ENCODE measurements at places on chromosomes 3 and 15.

DNA sequence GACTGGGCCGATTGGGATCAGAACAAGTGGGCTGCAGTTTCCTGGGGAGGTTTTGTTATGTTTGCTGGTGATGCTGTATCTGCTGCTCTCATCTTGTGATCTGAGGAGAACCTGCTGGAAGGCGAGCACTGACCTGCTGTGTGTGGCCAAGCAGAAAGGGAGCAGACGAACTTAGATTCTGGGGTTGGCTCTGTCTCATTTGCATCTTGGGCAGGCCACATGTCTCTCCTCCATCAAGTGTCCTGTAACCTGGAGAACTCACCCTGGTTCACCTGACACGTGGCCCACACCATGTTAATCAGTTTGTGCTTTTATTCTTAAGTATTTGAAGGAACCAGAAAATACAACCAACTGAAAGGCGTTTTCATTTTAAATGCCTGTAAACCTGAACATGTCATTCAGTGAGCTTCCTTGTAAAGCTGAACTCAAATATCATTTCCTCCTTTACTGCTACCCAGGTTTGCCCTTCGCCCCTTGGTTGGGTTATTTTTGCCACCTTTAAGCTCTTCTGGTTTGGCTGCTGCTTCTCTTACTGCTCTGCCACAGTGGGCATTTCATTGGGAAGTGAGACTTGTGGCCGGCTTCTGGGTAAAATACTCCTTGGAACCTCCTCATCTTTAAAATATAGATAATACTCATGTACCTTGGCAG lies 33.5 kb upstream of the TRAK1 start:
- no peak for DNase-seq

GRCh38 chr3:129794311-129795185 lies 99.0 kb downstream of the TMCC1 start:
- DNase-seq, result peak; percentile 5

DNA sequence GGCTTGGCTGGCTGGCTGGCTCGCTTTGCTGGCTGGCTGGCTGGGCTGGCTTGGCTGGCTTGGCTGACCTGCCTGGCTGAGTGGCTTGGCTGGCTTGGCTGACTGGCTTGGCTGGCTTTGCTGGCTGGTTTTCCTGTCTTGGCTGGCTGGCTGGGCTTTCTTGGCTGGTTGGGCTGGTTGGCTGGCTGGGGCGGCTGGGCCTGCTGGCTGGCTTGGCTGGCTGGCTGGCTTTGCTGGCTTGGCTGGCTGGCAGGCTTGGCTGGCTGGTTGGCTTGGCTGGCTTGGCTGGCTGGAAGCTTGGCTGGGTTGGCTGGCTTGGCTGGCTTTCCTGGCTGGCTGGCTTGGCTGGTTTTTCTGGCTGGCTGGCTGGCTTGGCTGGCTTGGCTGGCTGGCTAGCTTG lies 435.6 kb downstream of the GOLGA6L6 start:
- DNase-seq, result no peak

DNA sequence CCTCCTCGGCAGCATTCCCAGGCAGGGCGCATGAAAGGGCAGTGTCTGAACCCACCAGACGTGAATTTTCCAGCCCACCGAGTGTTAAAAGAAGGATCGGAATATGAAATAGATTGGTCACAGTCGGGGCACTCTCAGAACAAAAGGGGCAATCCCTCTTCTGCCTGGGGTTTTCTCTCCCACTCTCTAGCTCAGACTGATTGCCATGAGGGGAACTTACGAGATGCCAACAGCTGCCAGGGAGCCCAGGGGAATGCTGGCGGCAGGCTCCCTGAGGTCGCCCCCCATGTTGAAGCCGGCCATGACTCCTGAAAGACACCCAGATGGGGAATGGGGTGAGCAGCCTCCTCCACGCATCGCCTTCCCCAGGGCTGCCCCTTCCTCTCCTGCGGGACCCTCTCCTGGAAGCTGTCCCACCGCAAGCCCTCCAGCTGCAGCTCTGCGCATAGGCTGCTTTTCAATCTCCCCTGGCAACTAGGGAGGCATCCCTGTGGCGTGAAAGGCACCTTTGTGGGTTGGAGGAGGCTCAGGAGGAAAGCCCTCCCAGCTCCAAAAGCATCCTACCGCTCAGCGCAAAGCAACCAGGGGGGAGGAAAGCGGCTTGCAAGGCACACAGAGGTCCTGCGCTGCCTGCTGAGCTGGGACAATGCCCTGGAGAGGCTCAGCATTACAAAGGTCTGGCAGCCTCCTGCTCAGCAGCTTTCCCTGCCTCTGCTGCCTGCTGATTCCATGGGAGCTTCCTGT lies 64.8 kb upstream of the HEG1 start:
- peak; percentile 56 for DNase-seq

- peak; percentile 47 for DNase-seq
Measured at GRCh38 chr3:9340472-9340902, 22.4 kb upstream of the THUMPD3 start.

DNA sequence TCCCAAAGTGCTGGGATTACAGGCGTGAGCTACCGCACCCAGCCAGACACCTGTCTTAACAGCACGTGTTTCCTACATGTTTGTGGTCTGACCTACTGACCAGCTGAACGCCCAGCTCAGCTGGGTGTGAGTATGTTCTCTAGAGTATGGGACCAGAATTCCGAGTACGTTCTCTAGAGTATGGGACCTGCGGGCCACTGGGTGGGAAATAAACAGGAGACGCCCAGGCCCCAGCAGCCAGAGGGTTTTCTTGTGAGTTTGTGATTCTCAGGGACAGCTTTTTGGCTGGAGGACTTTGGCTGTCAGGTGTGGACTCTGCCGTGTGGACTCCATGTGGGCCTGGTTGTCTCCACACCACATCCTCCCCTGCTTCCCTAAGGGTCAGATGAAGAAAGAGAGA lies 87.3 kb downstream of the CHRD start:
- DNase-seq, result no peak
